ENCODE measurements at places on chromosomes 4 and X.

DNA sequence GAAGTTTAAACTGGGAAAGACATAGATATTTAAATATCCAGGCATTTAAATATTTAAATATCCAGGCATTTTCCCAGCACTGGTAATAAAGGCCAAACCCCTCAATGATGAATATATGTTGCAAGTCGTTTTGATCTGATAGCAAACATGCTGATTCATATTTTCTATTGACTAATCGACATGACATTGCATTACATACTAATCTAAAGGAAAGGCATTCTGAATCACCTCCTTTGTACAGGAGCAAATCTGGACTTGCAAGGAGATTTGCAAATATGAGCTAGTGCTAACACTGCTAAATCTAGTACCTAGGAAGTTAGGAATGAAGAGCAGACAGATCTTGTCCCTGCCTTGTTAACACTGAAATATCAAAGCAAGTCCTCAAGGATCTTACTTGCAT, 207.3 kb downstream of the SLC7A11 start:
- DNase-seq, result no peak

DNA sequence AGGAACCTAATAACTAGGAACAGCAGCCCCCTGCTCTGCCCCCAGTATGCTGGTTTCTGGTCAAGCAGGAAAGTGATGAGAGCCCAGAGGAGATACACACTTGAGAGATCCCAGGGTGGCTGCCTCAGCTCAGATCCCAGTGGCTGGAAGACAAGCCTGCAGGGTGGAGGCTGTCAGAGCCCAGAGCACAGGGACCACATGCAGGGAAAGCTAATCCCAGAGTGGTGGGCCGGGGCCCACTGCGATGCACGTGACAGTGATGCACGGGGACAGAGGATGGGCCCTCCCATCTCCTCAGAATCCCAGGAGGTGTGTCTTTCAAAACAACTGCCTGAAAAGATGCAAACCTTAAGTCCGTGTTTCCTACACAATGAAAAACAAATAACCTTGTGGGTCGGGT, 29.1 kb upstream of the CRMP1 start:
- no peak for DNase-seq

- no peak for DNase-seq
These were observed 840 bp upstream of the CLCN3 start for GRCh38 chr4:169619518-169619957.

DNA sequence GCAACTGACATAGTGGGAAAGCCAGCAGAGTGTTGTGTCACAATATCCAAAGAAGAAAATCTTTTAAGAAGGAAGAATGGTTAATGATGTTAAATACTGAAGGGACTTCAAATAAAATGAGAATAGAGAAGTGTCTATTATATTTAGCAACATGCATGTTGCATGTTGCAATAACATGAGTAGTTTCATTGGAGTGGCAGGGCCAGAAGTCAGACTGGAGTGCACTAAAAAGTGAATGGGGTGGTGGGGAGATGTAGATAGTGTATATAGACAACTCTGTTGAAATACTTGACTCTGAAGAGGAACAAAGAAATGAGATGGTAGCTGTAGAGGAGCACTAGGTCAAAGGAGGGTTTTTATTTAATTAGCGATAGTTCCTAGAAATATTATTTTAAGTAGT, 9.5 kb upstream of the AMMECR1 start:
- no peak for DNase-seq

GRCh38 chrX:48966796-48967579, 4.7 kb downstream of the KCND1 start:
- DNase-seq, result no peak

DNA sequence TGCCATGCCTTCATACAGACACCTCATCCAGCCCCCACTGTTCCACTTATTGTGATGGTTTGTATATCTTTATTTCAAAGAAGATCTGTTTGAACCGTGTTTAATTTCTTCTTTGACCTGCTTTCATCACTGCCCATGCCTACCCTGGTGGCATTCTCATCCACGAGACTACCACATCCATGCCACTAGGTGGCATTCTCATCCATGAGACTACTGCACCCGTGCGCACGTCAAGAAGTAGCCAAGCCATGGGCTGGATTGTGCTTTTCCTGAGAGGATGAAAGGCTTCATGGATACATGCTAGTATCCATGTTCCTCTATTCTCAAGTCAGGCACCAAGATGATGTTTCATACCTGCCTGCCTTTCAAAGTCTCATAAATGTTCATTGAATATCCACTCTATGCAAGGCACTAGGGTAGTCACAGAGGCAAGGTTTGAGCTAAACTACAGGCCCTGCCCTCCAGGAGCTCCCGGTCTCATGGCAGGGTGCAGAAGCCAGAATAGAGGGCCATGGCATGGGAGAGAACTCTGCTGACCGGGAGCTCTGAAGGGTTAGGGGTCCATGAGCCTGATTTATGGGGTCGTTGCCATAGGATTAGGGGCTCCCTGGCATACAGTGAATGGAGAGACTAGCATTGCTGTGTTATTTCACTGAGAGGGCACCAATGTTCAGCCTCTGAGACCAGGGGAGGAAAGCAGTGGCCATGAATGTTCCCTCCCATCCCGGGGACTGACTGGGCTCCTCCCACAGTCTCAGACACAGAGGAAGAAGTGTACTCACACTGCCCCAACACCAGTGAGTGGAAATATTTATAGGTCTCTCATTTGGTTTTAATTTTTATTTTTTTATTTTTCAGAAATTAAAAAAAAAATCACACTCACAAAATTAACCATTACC, 24.8 kb upstream of the EOLA2 start:
- no peak for DNase-seq

GRCh38 chrX:40644176-40644575, 3.2 kb downstream of the CXorf38 start:
- no peak for DNase-seq

DNA sequence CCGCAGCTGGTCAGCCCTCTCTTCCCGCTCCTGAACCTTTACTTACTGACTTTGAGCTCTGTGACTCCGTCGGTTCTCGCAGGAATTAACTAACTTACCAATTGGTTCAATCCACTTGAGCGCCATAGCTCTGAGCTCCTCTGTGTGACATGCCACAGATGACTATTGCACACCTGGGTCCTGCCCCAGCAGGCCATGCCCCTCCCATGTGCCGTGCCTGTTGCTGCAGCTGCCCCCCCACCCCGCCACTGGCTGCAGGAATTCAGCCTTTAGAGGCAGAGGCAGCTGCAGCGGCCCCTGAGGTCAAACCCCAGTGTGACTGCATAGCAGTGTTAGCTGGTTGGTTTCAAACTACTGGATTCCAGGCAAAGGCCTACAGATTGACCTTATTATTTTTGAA, 70.6 kb downstream of the MTMR1 start:
- DNase-seq, result peak; percentile 79

GRCh38 chr4:87108142-87108546, 112.3 kb downstream of the KLHL8 start:
- no peak for DNase-seq

- no peak for DNase-seq
These were observed 217.5 kb upstream of the ADAMTS3 start for GRCh38 chr4:72786401-72786990.

GRCh38 chrX:100373673-100374072, 36.4 kb downstream of the PCDH19 start:
- no peak for DNase-seq

GRCh38 chr4:45062935-45063545, 336.7 kb upstream of the GNPDA2 start:
- DNase-seq, result no peak

GRCh38 chr4:8349664-8350236, 80.2 kb downstream of the HTRA3 start:
- peak; percentile 46 for DNase-seq

- DNase-seq, result no peak
These were observed 431.8 kb upstream of the HTR2C start for GRCh38 chrX:114152130-114152529.

- no peak for DNase-seq
These were observed 45.7 kb downstream of the PASD1 start for GRCh38 chrX:151609222-151609621.

DNA sequence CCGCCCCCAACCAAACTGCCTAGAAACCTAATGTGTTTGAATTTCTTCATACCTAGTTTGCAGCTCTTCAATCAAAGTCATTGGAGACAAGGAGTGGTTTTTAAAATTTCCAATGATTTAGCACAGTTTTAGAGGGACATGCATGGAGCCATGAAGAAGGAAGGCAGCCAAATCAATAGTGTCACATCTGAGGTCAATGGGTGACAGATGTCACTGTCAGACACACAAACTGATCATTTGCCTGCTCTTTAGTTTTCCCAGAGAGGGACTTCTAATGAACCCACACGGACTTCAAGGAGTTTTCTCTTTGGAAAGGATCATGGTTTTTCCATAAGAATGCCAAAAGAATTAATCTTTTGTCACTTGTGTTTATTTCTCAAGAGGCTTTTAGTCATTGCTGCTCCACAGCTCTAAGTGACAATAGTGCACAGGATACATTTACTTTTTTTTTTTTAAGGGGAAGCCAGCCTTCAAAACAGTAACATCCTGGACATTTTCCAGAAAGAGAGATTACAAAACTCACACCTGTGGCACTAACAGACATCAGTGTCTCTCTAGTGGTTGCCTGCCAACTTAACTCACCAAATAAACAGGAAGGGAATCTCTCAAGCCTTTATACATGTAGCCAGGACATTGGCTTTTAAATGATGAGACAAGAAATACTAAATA, 251.1 kb upstream of the DIAPH2 start:
- DNase-seq, result no peak

- no peak for DNase-seq
These were observed 80.8 kb downstream of the CC2D2A start for GRCh38 chr4:15550491-15550890.
